ENCODE measurements at places on chromosomes 3 and 15.

GRCh38 chr3:167520266-167521005 lies 46.6 kb upstream of the SERPINI2 start:
- DNase-seq, result no peak

DNA sequence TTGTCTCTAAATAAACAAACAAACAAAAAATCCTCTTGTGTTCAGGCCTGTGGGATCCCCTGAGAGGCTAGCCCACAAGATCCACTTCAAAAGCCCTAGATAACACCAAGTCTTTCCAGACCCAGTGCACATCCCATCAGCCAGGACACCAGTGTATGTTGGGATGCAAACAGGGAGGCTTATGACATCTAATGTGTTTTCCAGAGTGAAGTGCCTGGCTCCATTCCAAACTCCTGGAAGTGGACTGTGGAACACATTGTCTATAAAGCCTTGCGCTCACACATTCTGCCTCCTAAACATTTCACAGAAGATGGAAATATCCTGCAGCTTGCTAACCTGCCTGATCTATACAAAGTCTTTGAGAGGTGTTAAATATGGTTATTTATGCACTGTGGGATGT lies 57.0 kb downstream of the MLH1 start:
- DNase-seq, result no peak

GRCh38 chr3:164539215-164539614 lies 539.1 kb downstream of the SI start:
- DNase-seq, result no peak

- DNase-seq, result peak; percentile 93
Measured at GRCh38 chr3:71542521-71543370, 40.8 kb downstream of the FOXP1 start.

- no peak for DNase-seq
Measured at GRCh38 chr3:95154766-95155165, 1091.9 kb downstream of the NSUN3 start.

DNA sequence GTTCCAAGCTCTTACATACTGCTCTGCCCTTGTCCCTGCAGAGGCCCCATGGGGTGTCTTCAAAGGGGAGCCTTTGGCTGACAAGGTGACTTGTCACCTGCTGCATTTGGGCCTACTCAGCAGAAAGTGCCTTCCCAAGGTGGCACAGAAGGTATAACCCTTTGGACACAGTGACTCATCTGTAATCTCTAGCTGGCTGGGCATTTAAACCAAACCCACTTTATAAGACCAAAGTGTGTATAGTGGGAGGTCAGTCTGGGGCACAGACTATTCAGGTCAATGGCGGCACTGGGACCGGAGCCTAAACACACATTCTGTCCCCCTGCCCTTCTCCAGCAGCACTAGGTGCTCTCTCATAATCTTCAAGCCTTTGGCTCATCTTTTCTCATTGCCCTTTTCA lies 35.1 kb downstream of the GJD2 start:
- DNase-seq, result no peak

DNA sequence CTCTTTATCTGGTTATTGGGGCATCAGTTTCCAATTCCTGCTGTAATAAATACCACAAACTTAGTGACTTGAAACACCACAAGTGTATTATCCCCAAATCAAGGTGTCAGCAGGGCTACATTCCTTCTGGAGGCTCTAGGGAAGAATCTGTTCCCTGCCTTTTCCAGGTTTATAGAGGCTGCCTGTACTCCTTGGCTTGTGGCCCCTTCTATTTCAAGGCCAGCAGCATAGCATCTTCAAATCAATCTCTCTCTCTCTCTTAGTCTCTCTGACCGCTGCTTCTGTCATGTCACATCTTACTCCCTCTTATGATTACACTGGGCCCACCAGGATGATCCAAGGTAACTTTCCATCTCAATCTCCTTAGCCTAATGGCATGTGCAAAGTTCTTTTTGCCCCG lies 44.9 kb upstream of the CA12 start:
- DNase-seq, result no peak

- no peak for DNase-seq
Measured at GRCh38 chr3:23804441-23805209, 1.1 kb upstream of the UBE2E1 start.

- no peak for DNase-seq
Measured at GRCh38 chr3:84566256-84566655, 392.5 kb upstream of the CADM2 start.

- DNase-seq, result no peak
Measured at GRCh38 chr3:172859041-172859440, 108.5 kb downstream of the ECT2 start.

GRCh38 chr15:91611561-91612323 lies 241.8 kb upstream of the SLCO3A1 start:
- DNase-seq, result no peak

DNA sequence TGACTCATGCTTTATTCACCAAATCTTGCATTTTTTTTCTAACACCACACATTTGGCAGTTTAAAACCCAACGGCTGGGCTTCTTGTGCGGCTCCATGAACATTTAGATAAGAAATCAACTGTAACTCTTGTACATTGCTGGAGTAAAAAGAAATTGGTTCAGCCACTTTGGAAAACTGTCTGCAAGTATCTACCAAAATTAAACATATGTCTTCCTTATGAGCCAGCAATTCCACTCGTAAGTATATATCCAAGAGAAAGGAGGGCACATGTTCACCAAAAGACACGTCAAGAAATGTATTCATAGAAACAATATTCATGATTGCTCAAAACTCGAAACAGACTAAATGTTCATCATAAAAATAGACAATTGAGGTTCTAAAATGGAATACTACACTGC lies 291.9 kb upstream of the POU1F1 start:
- DNase-seq, result no peak

- DNase-seq, result no peak
Measured at GRCh38 chr3:140276703-140277102, 341.7 kb downstream of the CLSTN2 start.

GRCh38 chr3:128432301-128432970 lies 34.3 kb downstream of the DNAJB8 start:
- DNase-seq, result no peak

- no peak for DNase-seq
Measured at GRCh38 chr15:57382215-57382614, 5.9 kb downstream of the CGNL1 start.

DNA sequence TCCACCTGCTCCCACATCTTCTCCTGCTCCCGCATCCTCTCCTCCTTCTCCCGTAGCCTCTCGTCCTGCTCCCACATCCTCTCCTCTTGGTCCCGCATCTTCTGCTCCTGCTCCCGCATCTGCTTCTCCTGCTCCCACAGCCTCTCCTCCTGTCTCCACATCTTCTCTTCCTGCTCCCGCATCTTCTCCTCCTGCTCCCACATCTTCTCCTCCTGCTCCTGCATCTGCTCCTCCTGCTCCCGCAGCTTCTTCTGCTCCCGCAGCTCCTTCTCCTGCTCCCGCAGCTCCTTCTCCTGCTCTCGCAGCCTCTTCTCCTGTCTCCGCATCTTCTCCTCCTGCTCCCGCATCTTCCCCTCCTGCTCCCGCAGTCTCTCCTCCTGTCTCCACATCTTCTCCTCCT lies 5.8 kb downstream of the GOLGA6L2 start:
- no peak for DNase-seq

- DNase-seq, result no peak
Measured at GRCh38 chr15:50718700-50719125, 32.1 kb upstream of the TRPM7 start.

DNA sequence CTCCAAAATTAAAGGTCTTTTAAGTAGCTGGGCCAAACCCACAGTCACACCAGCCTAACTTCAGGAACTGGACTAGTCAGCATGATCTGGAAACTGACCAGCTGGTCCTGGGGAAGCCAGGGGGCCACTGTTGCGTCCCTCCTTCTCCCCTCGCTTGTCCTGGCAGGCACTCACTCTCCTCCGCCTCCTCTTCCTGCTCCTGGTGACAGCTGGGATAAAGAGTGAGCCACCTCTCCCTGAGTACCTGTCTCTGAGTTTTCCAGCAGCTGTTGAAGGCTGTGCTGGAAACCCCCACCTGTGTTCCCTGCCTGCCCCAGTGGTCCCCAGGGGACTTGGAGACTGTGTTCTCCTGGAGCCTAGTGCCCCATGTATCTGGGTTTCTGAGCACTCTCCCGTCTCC lies 56.0 kb downstream of the FGD5 start:
- no peak for DNase-seq

- DNase-seq, result peak; percentile 83
Measured at GRCh38 chr15:97903971-97904572, 56.4 kb upstream of the ARRDC4 start.

GRCh38 chr3:61571516-61572336 lies 10.4 kb downstream of the PTPRG start:
- peak; percentile 74 for DNase-seq

DNA sequence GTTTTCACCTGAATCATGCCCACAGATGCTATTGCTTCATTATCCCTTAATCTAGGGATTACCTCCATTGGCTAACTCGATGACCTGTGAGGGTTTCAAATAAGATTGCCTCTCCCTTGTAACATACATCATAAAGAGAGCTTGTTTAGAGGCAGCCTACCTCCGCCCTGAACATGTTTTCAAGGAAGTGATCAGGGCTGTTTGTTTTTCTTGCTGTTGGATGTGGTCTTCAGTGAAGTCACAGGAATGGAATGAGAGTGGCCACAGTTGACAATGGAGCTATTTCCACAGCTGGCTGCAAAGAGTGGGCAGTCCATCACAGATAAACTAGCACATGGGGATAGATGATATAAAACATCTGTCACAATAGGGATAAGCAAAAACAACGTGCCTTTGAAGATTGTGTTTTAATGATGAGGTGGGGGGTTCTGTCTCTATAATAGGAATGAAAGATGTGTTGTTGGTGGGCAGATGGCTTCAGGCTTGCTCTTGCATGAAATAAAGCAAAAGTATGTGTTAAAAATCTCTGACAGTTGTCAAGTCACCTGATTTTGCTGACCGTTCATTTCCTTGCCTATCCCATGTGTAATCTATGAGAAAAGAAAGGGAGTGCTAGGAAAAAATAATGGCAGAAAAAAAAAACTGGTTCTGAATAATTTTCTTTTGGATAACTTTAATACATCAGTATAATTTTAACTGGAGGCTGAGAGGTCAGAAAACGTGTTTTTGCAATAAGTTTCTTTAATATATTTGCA lies 642.3 kb downstream of the RBMS3 start:
- DNase-seq, result peak; percentile 73

DNA sequence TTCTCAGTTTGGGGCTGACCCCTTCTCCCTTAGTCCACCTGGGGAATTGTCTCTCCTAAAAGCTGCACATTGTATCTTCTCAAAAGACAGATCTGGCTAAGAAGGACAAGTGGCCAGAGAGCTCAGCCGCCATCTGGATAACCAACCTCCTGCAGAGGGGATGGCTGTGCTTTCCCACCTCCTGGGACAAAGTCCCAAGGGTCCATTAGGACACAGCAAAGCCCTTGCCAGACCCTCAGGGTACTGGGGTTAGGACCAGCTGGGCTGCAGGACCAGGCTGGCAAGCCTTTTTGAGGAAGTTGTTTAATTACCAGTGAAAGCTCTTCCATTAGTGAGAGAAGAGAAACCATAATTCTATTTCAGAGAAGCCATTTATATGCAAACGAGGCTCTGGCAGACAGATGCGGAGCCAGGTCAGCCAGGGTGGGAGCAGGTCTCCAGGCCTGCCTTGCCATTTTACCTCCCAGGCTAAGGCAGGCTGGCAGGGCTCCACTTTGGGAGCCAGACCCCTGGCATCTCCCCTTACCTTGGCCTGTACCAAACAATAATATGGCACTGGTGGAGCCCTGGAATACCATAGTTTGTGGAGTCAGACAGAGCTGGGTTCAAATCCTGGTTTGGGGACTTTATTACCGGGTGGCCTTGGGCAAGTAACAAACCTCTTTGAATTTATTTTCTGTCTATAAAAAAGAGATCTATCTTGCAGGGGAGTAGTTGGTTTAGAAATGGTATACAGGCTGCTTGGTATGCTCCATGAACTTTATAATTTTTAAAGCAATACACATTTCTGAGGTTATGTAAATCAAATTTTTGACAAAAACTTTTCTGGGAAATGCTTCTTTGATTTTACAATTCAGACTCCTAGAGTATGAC lies 17.9 kb downstream of the SHF start:
- DNase-seq, result no peak
